ENCODE measurements at places on chromosomes 7 and 10.

DNA sequence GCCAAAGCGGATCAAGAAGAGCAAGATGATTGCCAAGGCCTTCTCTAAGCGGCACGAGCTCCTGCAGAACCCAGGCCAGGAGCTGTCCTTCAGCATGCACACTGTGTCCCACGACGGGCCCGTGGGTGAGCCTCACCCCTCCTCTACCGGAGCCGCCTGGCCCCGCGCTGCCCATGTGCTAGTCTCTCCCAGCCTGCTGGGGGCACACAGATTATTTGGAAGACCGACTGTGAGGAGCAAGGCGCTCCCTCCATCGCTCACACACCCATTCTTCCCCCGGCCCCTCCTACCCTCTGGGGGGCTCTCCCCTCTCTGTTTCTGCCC is 13.9 kb upstream of the AHCYL2 start:
- DNase-seq: no peak

- DNase-seq: no peak
Measured at GRCh38 chr10:104424719-104425118, 71.1 kb downstream of the CFAP58 start.

DNA sequence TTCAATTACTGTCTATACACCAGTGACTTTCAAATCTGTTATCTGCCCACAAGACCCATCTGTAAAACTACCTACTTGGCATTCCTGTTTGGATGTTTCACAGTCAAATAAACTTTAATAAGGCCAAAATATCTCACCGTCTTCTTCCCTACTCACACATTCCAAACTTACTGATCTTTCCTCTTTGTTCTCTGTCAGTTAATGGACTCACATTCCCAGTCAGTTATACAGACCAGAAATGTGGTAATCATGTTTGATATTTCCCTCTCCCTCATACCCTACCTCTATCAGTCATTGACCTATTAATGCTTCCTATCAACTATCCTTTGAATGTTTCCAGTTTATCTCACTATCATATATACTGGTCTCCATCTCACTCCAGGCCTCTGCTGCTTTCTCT is 28.5 kb upstream of the HDAC9 start:
- DNase-seq: no peak

DNA sequence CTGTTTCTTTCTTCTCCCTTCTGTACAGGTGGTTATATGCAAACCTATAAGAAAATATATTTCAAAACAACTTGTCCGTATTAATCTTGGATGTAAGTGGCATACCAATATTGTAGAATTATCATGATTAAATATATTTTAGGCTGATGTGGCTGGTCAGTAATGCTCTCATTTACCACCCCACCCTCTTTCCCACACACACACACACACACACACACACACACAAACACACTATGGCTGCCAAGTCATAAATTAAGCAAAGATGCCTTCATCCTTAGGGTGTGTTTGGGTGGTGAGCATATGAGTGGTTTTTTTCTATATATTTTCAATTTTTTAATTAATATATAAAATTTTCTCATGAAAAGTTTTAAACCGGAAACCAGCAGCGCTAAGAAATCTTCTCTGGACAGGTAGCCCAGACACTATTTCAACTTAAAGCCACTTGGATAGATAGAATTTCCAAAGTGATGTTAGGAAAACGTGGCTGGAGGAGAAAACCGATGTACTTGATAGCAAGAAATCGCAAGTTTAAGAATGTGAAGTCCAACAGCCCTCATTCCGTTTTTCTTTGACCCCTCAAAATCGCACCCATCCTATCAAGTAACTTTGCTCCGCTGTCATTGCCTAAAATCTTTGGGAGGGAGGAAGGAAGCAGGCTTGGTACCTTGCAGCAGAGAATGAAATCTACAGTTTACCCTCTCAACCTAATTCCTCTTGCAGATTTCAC is 171.7 kb downstream of the FAM107B start:
- no peak for DNase-seq

DNA sequence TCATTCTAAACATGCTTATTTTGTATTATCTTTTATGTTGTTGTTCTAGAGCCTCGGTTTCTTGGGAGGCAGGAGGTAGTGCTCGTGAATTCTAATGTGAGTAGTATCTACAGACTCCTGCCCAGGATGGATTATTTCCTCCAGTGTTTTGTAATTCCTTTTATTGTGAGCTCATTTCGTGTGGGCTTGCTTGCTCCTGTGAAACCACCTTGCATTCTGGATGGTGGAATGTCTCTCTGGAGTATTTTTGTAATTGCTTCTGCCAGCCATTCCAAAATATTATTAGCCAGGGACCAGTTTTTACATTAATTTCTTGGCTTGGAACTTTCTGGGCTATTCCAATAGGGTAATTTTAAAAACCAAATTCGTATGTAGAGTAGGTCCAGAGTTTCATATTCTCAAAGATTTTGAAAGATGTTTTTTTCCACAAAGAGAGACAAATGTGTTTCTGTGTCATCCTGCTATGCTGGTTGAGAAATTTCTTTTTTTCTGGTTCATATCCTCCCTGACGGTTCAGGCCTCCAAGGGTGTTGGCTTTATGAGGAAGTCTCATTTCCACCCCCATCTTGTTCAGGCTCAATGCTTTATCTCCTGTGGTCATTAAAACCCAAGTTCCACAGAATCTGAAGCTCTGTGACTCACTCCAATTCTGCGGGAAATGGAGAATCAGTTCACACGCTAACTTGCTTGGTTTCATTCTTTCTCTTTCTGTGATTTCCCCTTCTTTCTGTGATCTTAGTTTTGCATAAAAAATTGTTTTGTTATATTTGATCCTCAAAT is 41.7 kb upstream of the CALD1 start:
- no peak for DNase-seq

DNA sequence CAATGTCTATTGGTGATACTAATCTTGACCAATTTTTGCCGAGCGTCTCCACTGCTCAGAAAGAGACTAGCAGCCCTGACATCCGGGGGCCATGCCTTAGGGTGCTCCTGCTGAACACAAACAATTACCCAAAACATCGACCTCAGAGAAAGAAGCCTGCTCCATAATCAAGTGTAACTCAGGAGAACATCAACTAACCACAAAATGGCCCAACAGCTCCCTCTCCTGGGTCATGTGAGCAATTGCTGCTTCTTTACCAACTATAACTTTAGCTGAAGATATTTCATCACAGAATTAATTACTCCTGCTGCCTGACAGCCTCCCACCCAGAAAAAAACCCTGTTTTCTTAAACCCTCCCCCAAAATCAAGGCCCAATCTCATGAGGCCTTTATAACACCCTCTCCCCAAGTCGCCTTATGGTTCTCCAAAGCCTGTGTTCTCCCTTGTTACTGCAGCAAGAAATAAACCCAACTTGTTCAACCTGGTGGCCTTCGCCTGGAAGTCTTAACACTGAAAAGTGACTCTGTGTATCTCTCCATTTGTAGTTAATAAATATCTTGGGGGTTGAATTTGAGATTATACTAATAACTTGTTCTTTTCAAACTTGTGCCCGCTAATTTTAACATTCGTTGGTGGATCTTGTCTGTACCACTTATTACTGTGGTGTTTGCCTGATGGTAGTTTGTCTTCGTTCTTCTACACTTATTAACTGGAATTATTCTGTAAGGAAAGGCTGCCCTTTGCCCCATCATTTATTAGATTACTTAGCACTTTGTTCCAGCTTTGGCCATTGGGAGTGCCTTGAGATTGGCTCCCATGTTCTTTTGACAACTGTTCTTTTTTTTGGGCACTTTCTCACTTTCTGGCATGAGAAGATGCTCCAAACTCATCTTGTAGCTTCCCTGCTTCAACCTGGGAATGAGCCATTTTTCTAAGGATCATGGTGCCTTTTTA is 21.2 kb upstream of the RAMP3 start:
- DNase-seq: peak; percentile 59

GRCh38 chr7:66728571-66728970 is 12.0 kb upstream of the RABGEF1 start:
- DNase-seq: no peak

- no peak for DNase-seq
Measured at GRCh38 chr7:1862560-1862959, 192.5 kb downstream of the ELFN1 start.

GRCh38 chr7:27551803-27552400 is 110.8 kb downstream of the HIBADH start:
- no peak for DNase-seq

DNA sequence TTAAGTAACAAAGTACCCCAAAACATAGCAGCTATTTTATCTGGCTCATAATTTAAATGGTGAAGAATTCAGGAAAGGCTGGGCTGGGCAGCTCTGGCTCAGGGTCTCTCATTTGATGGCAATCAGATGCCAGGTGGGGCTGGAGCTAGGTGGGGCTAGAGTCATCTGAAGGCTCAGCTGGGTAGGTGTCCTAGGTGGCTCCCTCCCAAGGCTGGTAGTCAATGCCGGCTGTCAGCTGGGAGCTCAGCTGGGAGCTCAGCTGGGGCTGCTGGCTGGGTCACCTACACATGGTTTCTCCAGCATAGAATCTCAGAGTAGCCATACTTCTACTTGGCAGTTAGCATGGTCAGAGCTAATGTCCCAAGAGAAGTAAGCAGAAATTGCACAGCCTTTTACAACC is 34.1 kb downstream of the OSBPL3 start:
- DNase-seq: no peak

GRCh38 chr7:45599851-45600706 is 25.9 kb downstream of the ADCY1 start:
- no peak for DNase-seq

DNA sequence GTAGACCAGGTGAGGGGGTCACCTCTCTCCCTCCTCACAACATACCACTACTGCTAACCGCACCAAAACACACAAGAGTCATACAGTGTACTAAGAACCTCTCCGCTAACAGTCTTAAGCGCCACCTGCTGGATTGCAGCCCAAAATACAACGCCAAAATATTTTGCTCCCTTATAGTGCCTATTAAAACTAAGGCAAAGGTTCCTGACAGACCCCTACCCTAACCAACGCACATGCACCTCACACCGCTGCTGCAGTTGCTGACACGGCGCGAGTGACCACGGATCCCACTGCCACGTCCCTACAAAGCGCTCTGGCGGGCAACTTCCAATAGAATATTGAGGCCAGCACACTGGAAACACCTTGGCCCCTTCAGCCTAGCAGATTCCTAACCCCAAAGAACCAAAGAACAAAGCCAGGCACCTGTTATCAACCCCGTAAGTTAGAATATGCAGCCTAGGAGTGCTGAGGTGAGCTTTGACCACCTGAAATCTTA is 563.6 kb upstream of the SEMA3D start:
- no peak for DNase-seq

DNA sequence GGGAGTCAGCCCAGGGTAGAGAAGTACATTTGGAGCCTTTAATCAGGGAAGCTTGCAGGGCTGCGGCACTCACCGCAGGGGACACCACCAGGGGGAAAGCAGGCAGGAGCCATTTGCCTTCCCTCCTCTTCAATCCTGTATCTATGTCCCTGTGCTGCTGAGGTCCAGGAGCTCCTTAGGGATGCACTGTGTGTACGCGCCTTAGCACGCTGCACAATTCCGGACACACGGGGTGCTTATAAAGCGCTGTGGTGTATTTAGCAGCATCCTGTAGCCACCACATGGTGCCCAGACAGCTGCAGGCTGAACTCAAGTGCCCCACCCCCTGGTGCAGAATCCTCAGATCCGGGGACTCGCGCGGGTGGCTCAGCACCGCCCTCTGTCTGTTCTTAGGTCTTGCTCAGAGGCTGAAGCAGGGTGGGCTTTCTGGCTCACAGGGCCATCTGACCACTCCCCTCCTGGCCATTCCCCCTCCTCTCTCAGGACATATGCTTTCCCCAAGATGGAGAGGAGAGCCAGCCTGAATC is 421.4 kb downstream of the SDK1 start:
- no peak for DNase-seq

DNA sequence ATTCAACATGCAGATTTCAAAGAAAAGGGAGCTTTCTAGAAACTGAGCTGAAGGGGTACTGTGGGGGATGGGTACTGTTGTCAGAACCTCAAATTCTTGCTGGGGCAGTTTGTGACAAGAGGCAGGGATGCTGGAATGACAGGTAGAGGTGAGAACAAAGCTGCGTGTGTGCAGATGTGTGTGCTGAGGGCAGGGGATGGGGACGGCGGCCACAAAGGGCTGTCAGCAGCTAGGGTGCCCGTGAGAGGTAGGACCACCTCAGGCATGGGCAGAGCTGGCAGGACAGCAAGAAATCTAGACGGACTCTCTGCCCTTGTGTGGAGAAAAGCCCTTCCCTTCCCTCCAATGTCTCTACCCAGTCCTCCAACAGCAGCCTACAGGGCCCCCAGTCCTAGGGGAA is 14.4 kb upstream of the BAZ1B start:
- DNase-seq: no peak

DNA sequence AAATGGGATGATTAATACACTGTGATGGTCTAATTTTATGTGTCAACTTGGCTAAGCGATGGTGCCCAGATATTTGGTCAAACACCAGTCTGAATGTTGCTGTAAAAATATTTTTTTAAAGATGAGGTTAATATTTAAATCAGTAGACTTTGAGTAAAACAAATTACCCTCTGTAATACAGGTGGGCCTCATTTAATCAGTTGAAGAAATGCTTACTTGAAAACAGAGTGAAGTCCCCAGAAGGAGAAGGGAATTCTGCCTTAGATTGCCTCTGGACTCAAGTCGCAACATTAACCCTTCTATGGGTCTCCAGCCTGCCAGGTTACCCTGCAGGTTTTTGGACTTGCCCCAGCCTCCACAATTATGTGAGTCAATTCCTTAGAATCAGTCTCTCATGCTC is 49.8 kb upstream of the AGK start:
- DNase-seq: no peak

- no peak for DNase-seq
Measured at GRCh38 chr7:131032786-131033185, 294.9 kb upstream of the MKLN1 start.

GRCh38 chr10:92014620-92015019 is 91.0 kb downstream of the BTAF1 start:
- no peak for DNase-seq

GRCh38 chr10:65033957-65034356 is 1512.8 kb downstream of the REEP3 start:
- no peak for DNase-seq

DNA sequence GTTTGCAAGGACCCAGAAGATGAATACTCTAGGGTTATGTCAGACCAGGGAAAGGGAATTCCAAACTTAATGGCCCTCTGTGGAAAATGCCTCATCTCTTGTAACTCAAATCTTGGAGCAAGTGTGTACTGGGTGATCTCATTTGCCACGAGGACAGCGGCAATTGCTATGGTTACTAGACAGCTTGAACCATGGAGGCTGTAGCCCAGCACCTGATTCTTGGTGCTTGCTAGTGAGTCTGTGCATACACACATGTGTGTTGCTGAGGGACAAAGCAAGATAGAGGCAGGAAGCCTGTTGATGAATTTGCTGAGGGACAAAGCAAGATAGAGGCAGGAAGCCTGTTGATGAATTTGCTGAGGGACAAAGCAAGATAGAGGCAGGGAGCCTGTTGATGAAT is 58.6 kb upstream of the FEZF1 start:
- no peak for DNase-seq

GRCh38 chr7:70091362-70091761 is 493.1 kb downstream of the AUTS2 start:
- DNase-seq: no peak

GRCh38 chr7:87199241-87199640 is 20.3 kb downstream of the TMEM243 start:
- no peak for DNase-seq

GRCh38 chr10:24132741-24133140 is 76.2 kb upstream of the KIAA1217 start:
- no peak for DNase-seq

- DNase-seq: no peak
Measured at GRCh38 chr10:63373176-63373575, 92.6 kb downstream of the JMJD1C start.

All from hippocampal formation (tissue), 2 donors.